Ascending aorta (tissue), 2 donors: ENCODE measurements at places on chromosomes 3 and 15. TPM values are rescaled to one million over a fixed set of nuclear protein-coding genes. Genes with fewer than 3 reads are reported as not detected.
A peak's percentile ranks its signal among the peaks of the same experiment; 100 is the strongest.

- no peak overlapping the region for H3K4me3 ChIP-seq
- no peaks in the 10 kb centered on the region for H3K4me1 ChIP-seq
These were observed 44.3 kb upstream of the UBE2E1 start for GRCh38 chr3:23761440-23761896.

DNA sequence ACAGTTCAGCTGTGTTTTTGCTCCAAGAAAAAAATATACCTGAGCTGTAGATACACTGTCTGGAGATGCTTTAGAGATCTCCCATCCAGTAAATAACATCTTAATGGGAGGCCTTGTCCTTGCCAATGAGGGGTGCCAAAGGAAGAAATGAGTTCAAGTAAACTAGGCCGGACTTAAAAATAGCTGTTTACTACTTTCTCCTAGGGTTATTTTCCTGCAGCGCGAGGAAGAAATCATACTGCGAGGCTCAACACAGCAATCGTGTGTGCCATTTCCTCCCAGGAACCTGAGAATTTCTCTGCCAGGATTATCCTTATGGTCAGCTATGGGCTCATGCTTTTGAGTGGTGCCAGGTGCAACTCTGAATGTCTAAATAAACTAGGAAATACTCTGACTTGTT lies 71.9 kb downstream of the CMTM8 start:
- H3K36me3 ChIP-seq, result no peaks in the 10 kb centered on the region
- H3K4me3 ChIP-seq, result no peak overlapping the region
- H3K4me1 ChIP-seq, result no peaks in the 10 kb centered on the region
- H3K27ac ChIP-seq, result no peak overlapping the region
- no peaks in the 10 kb centered on the region for H3K27me3 ChIP-seq

DNA sequence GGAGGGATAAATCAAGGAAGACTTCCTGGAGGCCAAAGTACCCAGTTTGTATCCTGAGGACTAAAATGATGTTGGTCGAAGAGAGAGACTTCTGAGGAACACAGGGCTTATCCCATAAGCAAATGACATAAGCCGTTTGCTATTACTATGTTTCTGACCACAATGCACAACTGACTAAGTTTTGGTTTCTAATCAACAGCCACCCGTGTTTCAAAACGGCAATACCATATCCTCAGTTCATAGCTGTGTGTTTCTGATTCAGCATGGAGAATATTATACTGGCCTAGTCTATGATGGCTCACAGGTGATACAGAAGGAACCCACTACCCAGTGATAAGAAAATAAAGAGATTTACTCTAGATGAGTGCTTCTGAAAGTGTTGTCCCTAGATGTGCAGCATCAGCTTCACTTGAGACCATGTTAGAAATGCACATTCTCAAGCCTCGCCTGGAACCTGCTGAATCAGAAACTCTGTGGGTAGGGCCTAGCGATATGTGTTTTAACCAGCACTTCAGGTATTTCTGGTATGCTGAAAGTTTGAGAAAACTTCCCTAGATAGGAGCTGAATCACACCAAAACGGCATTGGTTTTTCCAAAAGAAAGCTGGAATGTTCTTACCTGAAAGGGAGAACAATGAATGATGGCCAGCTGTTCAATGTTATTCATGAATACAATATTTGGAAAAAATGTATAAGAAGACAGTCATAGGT lies 639.7 kb upstream of the NR2F2 start:
- H3K4me1 ChIP-seq, result no peaks in the 10 kb centered on the region
- no peak overlapping the region for H3K27ac ChIP-seq
- H3K4me3 ChIP-seq, result no peak overlapping the region
- H3K36me3 ChIP-seq, result no peaks in the 10 kb centered on the region
- DNase-seq, result no peak
- H3K27me3 ChIP-seq, result no peaks in the 10 kb centered on the region

GRCh38 chr15:39553947-39554693 lies 26.8 kb upstream of the THBS1 start:
- no peak overlapping the region for H3K27ac ChIP-seq
- no peak for DNase-seq

DNA sequence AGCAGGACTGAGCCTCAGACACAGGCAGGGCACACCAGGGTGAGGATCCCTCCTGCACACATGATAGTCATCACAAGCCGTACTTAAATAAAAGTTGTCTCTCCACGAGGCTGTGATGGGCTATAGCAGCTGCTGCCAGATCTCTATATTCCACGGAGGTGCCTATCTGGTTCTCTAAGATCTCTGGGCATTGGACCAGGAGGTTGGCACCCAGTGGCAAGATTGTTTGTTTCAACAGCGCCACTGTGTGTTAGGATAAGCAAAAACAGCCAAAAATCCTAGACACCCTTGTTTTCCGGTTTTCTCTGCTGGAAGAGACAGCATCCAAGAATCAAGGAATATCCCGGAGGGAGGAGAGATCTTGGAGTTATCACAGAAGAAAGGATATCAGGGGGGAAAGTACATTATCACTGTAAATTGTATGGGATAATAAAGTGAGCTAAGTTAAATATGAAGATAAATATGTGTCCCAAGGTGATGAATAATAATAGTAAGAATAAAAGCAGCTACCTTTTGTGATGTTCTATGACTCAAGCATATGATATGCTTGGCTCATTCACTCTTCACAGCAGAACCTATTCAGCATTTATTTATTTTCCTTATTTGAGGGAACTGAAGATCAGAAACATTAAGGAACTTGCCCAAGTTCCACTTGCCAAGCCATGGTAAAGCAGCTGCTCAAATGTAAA lies 90.6 kb upstream of the AKAP13 start:
- H3K27ac ChIP-seq, result no peak overlapping the region
- no peaks in the 10 kb centered on the region for H3K27me3 ChIP-seq
- H3K36me3 ChIP-seq, result no peaks in the 10 kb centered on the region
- no peaks in the 10 kb centered on the region for H3K4me1 ChIP-seq
- DNase-seq, result no peak

DNA sequence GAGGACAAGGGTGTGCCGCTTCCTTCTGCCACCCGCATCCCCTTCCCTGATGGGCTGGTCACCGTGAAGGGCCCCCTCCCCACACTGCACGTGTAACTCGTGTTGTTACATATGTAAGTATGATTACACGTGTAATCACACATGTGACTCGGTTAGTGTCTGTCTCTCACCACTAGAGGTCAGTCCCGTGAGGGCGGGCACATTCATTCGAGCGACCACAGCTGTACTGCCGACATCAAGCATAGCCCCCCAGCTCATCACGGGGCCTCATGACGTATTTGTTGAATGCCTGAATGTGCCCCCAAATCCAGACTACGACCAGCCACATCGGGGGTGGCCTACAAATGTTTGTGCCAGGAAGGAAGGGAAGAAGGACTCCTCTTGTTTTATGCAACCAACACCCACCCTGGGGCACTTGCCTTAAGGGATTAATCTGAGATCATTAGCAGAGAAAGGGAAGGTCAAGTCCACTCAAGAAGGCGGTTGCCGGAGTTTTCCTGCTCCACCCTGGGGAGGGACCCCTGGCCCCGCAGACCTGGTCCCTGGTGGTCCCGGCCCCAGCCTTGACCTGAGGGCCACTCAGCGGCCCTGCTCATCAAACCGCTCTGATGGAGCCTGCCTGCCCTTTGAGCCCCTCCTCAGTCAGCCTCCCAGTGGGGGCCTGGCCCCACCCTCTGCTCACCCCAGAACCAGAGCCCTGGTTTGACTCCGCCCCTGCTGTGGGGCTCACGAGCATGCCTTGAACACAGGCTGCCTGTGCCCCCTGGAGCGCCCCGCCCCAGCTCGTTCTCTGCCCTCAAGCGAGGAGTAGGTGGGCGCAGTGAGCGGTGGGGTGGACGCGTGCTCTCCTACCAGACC lies 52.8 kb downstream of the RGMA start:
- no peak overlapping the region for H3K4me3 ChIP-seq
- H3K4me1 ChIP-seq, result no peaks in the 10 kb centered on the region
- no peak for DNase-seq
- no peaks in the 10 kb centered on the region for H3K36me3 ChIP-seq
- no peak overlapping the region for H3K27ac ChIP-seq

- peaks cover 35% of the 10 kb centered on the region for H3K36me3 ChIP-seq
- peak overlapping the region; percentile 91 for H3K27ac ChIP-seq
- H3K27me3 ChIP-seq, result no peaks in the 10 kb centered on the region
- H3K4me1 ChIP-seq, result peaks cover 34% of the 10 kb centered on the region
- peak; percentile 91 for DNase-seq
These were observed 18.5 kb downstream of the LARP6 start for GRCh38 chr15:70835415-70835814.

- H3K4me1 ChIP-seq, result no peaks in the 10 kb centered on the region
- H3K36me3 ChIP-seq, result no peaks in the 10 kb centered on the region
- no peak overlapping the region for H3K27ac ChIP-seq
- H3K4me3 ChIP-seq, result no peak overlapping the region
These were observed 89.8 kb downstream of the CADPS start for GRCh38 chr3:62785384-62785783.

DNA sequence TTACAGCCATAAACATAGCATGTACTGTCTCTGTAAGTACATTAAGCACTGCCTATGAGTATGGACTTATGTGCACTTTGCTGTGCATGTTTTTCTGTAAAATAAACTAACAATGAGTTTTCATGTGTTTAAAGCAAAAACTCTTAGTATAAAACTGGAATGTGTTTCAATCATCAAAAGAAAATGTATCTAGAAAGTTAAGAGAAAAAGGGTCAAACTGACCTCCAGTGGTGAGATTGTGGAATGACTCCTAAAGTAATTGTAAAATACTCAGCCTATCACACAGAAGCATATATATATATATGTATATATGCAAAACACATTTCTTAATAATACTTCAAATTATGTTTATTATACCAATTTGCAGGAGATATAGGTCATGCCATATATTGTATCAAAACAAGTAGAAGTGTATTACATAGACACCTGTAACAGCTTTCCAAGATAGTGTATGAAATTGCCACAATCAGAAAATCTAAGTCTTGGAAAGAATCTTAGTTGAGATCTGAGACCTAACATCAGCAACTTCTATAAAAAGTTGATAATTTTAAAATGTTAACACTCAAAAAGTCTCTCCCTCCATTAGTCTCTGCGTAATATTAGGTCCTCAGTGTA lies 199.6 kb downstream of the FMN1 start:
- H3K27ac ChIP-seq, result no peak overlapping the region
- no peaks in the 10 kb centered on the region for H3K4me1 ChIP-seq
- DNase-seq, result no peak
- H3K27me3 ChIP-seq, result no peaks in the 10 kb centered on the region

DNA sequence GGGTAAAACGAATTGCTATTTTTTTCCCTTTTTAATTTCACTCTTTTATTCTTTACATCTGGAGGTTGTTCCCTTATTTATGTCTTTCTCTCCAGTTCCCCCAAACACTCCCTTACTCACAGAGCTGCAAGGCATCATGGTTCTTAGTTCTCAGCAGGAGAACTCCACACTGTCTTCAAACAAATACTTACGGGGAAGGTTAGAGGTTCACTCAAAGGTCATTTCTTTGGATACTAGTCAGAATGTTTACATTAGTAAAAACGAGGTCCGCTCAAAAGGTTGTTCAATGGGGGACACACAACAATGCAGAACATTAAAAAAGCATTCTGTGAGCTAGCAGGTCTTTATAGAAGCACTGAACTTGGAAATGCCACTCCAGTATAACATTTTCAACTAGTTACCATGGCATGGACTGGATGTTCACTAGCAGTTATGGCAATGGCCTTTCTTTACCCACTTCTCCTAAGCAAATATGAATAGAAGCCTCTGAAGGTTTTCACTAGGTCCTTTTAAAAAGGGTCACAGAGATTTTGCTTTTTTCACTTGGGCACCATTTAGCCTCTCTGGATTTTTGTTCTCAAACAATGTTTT lies 201.7 kb downstream of the MEIS2 start:
- DNase-seq, result no peak
- H3K27ac ChIP-seq, result no peak overlapping the region
- H3K36me3 ChIP-seq, result peaks cover 5% of the 10 kb centered on the region
- H3K4me3 ChIP-seq, result no peak overlapping the region
- no peaks in the 10 kb centered on the region for H3K27me3 ChIP-seq
- no peaks in the 10 kb centered on the region for H3K4me1 ChIP-seq

DNA sequence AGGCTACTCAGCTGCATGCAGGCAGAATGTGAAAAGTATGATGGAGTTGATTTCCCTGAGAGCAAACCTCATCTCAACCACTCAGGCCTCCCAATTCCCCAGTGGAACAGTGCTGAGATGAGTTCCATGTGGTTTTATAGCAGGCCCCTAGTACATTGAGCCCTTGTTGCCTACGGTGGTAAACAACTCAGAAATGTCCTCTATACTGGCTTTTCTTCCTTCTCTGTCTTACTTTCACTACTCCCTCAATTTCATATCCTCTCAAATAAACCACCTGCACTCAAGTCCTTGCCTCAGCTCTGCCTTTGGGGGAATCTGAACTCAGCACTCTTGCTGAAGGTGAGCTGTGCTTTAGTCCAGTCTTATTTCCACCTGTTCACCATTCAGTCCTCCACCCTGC lies 399.9 kb downstream of the PDCD6IP start:
- H3K27ac ChIP-seq, result no peak overlapping the region
- H3K27me3 ChIP-seq, result no peaks in the 10 kb centered on the region
- no peaks in the 10 kb centered on the region for H3K4me1 ChIP-seq
- DNase-seq, result no peak

DNA sequence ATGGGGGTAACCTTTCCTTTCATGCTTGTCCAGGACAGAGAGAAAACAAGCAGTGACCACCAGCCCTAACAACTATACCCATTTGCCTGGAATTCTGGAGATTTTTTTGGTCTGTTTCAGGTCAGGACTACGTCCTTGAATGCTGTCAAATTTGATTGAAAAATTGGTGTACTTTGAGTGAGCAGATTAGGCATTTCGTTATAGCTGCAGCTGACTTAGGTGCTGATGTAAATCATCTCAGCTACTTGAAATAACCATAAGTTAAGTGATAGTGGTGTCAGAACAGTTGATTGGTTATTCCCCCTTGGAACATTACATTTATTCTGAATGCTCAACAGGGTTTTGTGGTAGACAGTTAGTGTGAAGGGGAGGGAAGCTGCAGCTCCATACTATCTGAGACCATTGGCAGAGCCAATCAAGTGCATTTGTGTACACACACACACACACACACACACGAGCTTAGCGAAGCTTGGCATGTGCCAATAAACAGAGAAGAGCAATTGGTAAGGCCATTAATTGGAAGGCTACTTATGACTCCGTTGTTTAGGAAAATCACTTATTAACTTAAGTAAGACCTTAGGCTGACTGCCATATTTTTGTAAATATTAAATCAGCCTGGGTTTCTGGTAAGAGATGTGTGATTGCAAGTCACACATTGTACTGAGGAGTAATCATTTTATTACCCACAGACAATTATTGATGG lies 447.8 kb downstream of the MFSD1 start:
- DNase-seq, result no peak
- H3K4me3 ChIP-seq, result no peak overlapping the region
- no peaks in the 10 kb centered on the region for H3K4me1 ChIP-seq
- H3K27ac ChIP-seq, result no peak overlapping the region

GRCh38 chr15:75929799-75930565 lies 26.3 kb downstream of the FBXO22 start:
- H3K4me3 ChIP-seq, result no peak overlapping the region
- no peak for DNase-seq
- no peaks in the 10 kb centered on the region for H3K27me3 ChIP-seq
- no peaks in the 10 kb centered on the region for H3K4me1 ChIP-seq

GOLGA8R gene
- not detected for total RNA-seq

MAN2C1 gene
- total RNA-seq, result 447 TPM

ZNF774 gene
- 0.21 TPM for total RNA-seq

WNT7A gene
- total RNA-seq, result not detected

CFAP100 gene
- total RNA-seq, result not detected

GPR160 gene
- 7.3 TPM for total RNA-seq

GATM gene
- 6.1 TPM for total RNA-seq

CHRNA7 gene
- 2.6 TPM for total RNA-seq

CSTA gene
- not detected for total RNA-seq

KLHL6 gene
- total RNA-seq, result 1.5 TPM
